ENCODE measurements at places on chromosomes 11 and 22. TPM values are rescaled to one million over a fixed set of nuclear protein-coding genes. Genes with fewer than 3 reads are reported as not detected.

The THOC5 gene
- 50.4 TPM for total RNA-seq

The MYEOV gene
- under 0.01 TPM for total RNA-seq

The ZBTB16 gene
- total RNA-seq = under 0.01 TPM

The TENM4 gene
- 11.6 TPM for total RNA-seq

The SYT9 gene
- not detected for total RNA-seq

The FUT4 gene
- 1.4 TPM for total RNA-seq

The ZW10 gene
- 25.6 TPM for total RNA-seq

The CALCA gene
- total RNA-seq = not detected

The C11orf86 gene
- not detected for total RNA-seq

The PLCB3 gene
- 26.7 TPM for total RNA-seq

The RAB3IL1 gene
- 2.0 TPM for total RNA-seq

The APOBEC3H gene
- total RNA-seq = not detected

The KRTAP5-9 gene
- total RNA-seq = not detected

The DNAJB7 gene
- not detected for total RNA-seq
